ENCODE measurements at places on chromosomes 11 and 22. TPM values are rescaled to one million over a fixed set of nuclear protein-coding genes. Genes with fewer than 3 reads are reported as not detected.

- peak overlapping the region; percentile 25 for H3K27ac ChIP-seq
- H3K4me3 ChIP-seq: peak overlapping the region; percentile 49
- DNase-seq: no peak
- H3K36me3 ChIP-seq: peaks cover 8% of the 10 kb centered on the region
- peaks cover 22% of the 10 kb centered on the region for H3K4me1 ChIP-seq
Observed at GRCh38 chr11:90220391-90220790, 2.5 kb downstream of the CHORDC1 start.

GRCh38 chr11:3101921-3102640 lies 44.9 kb upstream of the CARS1 start:
- no peaks in the 10 kb centered on the region for H3K4me1 ChIP-seq
- peaks cover 32% of the 10 kb centered on the region for H3K27me3 ChIP-seq
- no peak overlapping the region for H3K4me3 ChIP-seq
- no peak for DNase-seq
- H3K36me3 ChIP-seq: peaks cover 5% of the 10 kb centered on the region

DNA sequence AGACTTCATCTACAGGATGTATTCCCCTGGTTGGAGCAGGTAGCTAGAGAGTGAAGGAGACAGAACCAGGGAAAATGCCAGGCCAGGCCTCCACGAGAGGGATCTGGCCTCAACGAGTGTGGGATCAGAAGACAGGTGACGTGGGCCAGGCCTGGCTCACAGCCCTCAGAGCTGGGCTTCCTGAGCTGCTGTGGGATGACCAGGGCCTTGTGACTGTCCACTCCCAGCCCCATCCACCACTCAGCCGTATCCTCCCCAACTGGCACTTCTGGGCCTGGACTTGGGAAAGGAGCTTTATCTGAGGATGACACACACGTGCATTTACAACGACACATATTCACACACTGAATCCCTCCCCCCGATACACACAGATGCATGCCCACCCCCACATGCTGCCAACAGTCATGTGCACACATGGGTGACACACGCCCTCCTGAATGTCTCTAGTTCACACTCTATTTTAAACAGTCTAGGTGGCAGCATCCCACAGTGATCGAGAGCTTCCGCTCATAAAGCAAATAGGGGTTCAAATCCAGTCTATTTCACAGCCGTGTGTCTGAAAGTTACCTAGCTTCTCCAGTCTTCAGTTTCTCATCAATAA lies 93.1 kb downstream of the TP53I11 start:
- DNase-seq: no peak
- no peaks in the 10 kb centered on the region for H3K36me3 ChIP-seq
- H3K4me1 ChIP-seq: peaks cover 31% of the 10 kb centered on the region
- H3K4me3 ChIP-seq: no peak overlapping the region
- no peak overlapping the region for H3K27ac ChIP-seq
- H3K27me3 ChIP-seq: no peaks in the 10 kb centered on the region

DNA sequence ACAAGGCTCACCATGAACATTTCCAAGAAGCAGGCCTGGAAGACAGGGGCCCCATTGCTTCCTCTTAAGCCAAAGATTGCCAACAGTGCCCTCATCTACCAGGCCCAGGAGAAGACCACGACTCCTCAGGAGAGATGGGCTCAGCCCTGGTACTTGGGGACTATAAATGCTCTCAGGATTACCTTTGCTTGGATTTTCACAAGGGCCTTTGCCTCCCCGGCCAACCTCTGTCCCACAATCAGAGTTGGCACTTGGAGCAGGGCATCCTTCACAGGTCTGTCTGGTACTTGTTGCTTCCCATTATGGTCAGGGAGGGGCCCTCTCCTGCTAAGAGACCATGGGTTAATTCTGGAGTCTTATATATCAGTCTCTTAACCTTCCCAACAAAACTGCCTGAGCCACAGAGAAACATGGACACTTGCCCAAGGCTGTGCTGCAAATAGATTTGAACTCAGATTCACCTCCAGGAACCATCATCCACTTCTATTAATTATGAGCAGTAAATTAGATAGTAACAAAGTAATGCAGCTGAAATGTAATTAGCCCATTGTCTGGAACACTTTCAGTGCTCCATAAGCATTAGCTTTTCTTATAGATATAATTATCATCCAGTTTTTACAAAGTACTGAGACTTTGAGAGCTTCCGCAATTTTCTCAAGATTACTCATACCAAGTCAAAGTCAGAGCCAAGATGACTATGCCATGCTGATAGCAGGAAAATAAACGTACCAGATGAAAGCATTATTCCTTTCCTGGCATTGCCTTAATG lies 33.5 kb downstream of the POU2AF3 start:
- no peaks in the 10 kb centered on the region for H3K36me3 ChIP-seq
- no peak for DNase-seq
- no peak overlapping the region for H3K4me3 ChIP-seq
- H3K27me3 ChIP-seq: no peaks in the 10 kb centered on the region
- no peak overlapping the region for H3K27ac ChIP-seq
- peaks cover 26% of the 10 kb centered on the region for H3K4me1 ChIP-seq

- H3K36me3 ChIP-seq: no peaks in the 10 kb centered on the region
- H3K4me1 ChIP-seq: no peaks in the 10 kb centered on the region
- H3K27me3 ChIP-seq: peaks cover 36% of the 10 kb centered on the region
Observed at GRCh38 chr22:27134315-27134701, 476.9 kb downstream of the MIAT start.

GRCh38 chr11:134097166-134097565 lies 28.3 kb downstream of the JAM3 start:
- peaks cover 2% of the 10 kb centered on the region for H3K36me3 ChIP-seq
- no peak overlapping the region for H3K4me3 ChIP-seq
- DNase-seq: no peak
- H3K4me1 ChIP-seq: peaks cover 14% of the 10 kb centered on the region
- no peak overlapping the region for H3K27ac ChIP-seq

DNA sequence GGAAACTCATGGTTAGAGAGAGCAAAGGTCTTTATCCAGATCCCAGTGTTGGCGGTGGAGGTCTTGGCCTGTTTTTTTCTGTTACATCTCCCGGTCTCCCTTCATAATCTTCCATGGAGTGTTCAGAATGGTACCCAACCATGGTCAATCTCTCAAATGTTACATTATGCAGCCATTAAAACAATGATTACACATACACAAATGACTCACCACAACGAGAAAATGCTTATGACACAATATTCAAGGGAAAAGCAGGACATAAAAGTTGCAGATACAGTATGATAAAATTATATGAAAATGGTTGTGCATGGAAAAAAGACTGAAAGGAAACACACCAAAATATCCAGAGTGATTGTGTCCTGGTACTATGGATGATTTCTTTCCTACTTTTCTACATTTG lies 17.8 kb upstream of the CSNK1E start:
- H3K4me3 ChIP-seq: no peak overlapping the region
- DNase-seq: no peak
- H3K27me3 ChIP-seq: peaks cover 29% of the 10 kb centered on the region

DNA sequence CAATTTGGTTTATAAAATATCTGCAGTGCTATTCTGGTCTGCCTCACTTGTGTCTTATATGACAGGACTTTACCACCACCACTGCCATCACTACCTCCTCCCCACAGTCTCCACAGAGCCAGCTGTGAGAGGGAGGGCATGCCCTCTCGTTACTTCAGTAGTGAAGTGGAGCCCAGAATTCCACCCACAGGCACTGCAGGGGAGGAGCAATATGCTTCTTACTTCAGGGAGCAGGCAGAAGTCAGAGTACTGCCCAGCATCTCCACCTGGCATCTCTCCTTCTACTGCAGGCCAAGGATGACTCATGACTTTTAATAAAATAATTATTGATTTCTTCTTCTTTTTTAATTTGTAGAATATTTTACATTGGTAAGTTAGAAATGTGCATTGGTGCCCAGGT lies 255.5 kb downstream of the DYNC2H1 start:
- no peak overlapping the region for H3K27ac ChIP-seq
- no peak overlapping the region for H3K4me3 ChIP-seq
- no peaks in the 10 kb centered on the region for H3K4me1 ChIP-seq
- H3K36me3 ChIP-seq: peaks cover 3% of the 10 kb centered on the region
- H3K27me3 ChIP-seq: no peaks in the 10 kb centered on the region
- DNase-seq: no peak

- peaks cover 37% of the 10 kb centered on the region for H3K27me3 ChIP-seq
- peak overlapping the region; percentile 70 for H3K4me3 ChIP-seq
- no peak overlapping the region for H3K27ac ChIP-seq
- H3K4me1 ChIP-seq: peaks cover 7% of the 10 kb centered on the region
- H3K36me3 ChIP-seq: no peaks in the 10 kb centered on the region
- DNase-seq: no peak
Observed at GRCh38 chr11:134069426-134070341, 812 bp downstream of the JAM3 start.

DNA sequence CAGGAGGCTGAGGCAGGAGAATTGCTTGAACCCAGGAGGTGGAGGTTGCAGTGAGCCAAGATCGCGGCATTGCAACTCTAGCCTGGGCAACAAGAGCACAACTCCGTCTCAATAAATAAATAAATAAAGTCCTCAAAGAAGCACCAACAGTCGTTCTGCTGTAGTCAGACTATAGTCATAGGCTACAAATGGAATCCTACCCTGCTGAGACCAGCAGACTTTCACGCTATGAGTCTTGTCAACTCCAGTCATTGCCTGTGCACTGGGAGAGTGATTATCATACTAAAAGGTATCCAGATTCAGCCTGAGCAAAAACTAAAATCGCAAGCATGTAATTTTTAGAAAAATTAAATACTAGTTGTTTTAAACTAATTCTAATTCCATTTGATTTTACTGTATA lies 19.6 kb downstream of the USP28 start:
- H3K4me3 ChIP-seq: no peak overlapping the region
- H3K4me1 ChIP-seq: peaks cover 12% of the 10 kb centered on the region
- H3K36me3 ChIP-seq: peaks cover 10% of the 10 kb centered on the region
- H3K27me3 ChIP-seq: no peaks in the 10 kb centered on the region
- H3K27ac ChIP-seq: no peak overlapping the region
- DNase-seq: no peak

DNAJB7 gene
- total RNA-seq: not detected

SMC1B gene
- total RNA-seq: not detected

MS4A4A gene
- not detected for total RNA-seq

MORC2 gene
- 50.1 TPM for total RNA-seq

SLN gene
- 0.67 TPM for total RNA-seq

DEPDC7 gene
- 1.7 TPM for total RNA-seq

KCNE3 gene
- total RNA-seq: 1.9 TPM

RRAS2 gene
- total RNA-seq: 45.5 TPM
